A172 (cell line): ENCODE measurements at places on chromosomes 3 and 15. TPM values are rescaled to one million over a fixed set of nuclear protein-coding genes. Genes with fewer than 3 reads are reported as not detected.

PCLAF gene
- 173 and 180 TPM in 2 replicates for total RNA-seq

SMCO1 gene
- total RNA-seq = not detected in 2 replicates

CTXND1 gene
- not detected in 2 replicates for total RNA-seq

SERPINI2 gene
- not detected in 2 replicates for total RNA-seq

FNDC3B gene
- 67.2 and 74.4 TPM in 2 replicates for total RNA-seq

CKMT1A gene
- total RNA-seq = not detected in 2 replicates

KNL1 gene
- 33.6 and 40.1 TPM in 2 replicates for total RNA-seq

ZMYND10 gene
- total RNA-seq = 0.09 and 0.62 TPM in 2 replicates

POC1A gene
- total RNA-seq = 16.5 and 19.0 TPM in 2 replicates

DOCK3 gene
- 1.4 TPM in 2 replicates for total RNA-seq

GRCh38 chr15:34588046-34588674 lies 4.7 kb upstream of the GOLGA8B start:
- peak; percentile 92 for DNase-seq

DNA sequence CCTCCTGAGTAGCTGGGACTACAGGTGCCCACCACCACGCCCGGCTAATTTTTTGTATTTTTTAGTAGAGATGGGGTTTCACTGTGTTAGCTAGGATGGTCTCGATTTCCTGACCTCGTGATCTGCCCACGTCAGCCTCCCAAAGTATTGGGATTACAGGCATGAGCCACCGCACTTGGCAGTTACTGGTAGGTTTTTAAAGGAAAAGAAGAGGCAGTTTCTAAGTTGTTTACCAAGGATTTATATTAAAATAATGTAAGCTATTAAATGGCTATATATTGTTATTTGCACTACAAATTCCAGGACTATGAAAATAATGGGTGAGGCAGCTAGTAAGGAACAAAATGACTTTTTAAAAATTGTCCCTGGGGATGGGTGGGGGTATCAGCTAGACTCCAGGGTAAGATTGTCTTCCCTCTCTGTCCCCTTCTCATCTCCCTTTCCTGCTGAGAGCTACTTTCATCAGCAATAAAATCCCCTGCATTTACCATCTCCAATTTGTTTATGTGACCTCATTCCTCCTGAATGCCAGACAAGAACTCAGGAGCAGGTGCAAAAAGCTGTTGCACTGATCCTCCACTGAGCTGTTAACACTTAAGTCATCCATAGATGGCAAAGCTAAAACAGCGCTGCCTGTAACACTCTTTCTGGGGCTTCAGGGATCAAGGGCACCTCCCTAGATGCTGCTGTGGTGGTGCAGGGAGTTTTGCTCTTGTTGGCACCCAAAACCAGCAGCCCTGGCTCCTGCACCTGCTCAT lies 165.2 kb downstream of the ZPLD1 start:
- DNase-seq = no peak

DNA sequence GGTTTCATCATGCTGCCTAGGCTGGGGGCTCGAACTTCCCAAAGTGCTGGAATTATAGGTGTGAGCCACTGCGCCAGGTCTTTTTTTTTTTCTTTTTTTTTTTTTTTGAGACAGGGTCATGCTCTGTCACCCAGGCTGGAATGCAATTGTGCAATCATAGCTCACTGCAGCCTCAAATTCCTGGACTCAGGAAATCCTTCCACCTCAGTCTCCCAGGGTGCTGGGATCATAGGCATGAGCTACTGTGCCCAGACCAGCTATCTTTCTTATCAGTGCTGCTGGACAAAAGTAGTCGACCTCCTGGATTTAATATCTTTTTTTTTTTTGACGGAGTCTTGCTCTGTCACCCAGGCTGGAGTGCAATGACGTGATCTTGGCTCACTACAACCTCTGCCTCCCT lies 60.8 kb downstream of the TFDP2 start:
- DNase-seq = peak; percentile 64

DNA sequence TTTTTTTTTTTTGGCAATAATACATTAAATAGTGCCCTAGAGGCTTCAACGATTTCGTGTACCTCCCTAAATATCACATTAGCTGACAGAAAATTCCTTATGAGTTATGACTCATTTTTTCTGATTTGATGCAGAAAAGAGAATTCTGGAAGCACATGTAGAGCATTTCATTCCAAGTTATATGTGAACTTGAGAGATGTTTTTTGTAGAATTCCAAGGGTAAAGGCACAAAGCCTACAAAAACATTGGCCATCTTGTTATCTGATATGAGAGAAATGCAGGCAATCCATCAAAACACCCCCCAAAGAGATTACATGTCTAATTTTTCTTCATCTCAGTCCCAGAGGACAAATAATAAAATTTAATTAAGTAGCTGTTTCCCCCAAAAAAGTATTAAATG lies 6.7 kb upstream of the PFN2 start:
- DNase-seq = no peak

GRCh38 chr3:195010551-195011100 lies 260.3 kb downstream of the XXYLT1 start:
- no peak for DNase-seq

DNA sequence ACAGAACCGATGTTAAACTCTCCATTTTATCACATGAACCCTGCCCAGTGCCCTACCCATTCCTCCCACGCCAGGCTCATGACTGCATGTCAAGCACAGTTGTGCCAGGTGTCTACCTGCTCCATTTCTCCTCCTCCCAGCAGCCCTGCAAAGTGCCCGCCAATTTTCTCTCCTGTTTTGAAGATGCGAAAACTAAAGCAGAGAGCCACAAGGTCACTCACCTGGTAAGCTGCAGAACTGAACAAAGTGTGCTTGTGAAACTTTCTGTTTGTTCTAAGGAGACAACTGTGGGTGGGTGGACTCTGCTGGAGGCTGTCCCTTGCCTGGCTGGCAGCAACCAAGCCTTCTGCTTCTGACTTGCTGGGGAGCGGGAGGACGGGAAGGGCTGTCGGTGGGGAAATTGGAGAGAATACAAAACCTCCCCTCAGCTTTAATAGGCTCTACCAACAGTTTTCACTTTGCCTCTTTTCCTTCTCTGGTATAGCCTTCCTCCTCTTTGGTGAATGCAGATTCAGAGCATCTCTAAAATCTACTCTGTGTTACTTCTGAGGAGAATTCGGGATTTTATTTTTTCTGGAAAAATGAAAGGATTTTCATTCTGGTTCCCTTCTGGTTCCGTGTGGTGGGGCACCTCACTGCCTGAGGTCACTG lies 23.0 kb downstream of the LIMD1 start:
- DNase-seq = no peak

DNA sequence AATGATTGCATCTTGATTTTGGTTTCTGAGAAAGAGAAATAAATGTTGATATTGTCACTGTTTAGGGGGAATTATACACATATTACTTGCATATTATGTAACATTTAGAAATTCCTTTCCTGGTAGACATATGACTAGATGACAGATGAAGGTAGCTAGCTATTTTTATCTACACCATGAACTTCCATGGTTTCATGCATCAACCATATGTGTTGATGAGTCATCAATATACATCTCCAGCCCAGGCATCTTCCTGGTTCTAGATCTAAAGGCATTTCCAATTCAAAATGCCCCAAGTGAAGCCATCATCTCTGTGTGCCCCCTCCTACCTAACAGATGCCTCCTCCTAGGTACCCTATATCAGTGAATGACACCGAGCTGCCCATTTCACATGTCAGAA lies 9.5 kb upstream of the ADAMTSL3 start:
- DNase-seq = no peak

DNA sequence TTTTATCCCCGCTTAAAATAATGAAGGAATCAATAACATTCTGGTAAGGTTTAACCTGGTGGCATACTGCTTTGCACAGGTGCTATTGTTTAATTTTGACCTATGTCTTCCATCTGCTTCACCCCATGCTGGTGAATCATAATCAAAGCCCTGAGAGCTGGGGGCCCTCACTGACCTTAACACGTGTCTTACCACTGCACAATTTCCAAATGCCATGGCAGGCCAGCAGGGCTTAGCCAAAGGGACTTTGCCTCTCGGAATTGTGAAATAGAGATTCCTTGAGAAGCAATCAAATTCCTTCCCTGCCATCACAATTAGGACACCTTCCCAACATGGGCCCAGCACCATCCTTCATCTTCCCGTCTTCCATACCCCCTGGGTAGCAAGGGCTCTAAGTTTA lies 242.6 kb upstream of the THBS1 start:
- no peak for DNase-seq

DNA sequence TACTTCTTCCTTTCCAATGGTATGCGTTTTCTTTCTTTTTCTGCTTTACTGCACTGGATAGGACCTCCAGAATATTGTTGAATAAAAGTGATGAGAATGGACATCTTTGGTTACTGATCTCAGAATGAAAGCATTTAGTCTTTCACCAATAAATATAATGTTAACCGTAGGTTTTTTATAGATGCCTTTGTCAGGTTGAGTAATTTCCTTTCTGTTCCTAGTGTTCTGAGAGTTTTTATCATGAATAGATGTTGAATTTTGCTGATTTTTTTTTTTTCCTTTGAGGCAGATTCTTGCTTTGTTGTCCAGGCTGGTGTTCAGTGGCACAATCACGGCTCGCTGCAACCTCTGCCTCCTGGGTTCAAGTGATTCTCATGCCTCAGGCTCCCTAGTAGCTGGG lies 158.4 kb downstream of the KLHL25 start:
- no peak for DNase-seq

DNA sequence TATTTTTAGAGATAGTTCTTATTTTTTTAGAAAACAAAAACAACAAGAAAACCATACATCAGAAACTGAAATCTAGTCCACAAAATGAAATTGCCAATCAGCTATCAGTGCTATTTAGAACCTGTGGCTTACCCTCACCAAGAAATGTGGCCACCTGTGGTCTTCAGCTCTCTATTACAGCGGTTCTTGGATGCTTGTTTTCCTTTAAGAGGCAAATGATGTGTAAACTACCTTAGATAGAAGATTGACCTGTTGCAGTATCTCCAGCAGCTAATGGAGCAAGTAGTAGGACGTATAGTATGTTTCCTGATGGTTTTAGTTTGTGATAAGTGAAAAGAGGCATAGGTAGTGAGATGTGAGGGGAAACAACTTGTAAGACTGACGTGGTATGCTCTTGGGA lies 21.2 kb downstream of the TFG start:
- no peak for DNase-seq

GRCh38 chr3:13517253-13517977 lies 31.5 kb upstream of the FBLN2 start:
- no peak for DNase-seq

- DNase-seq = peak; percentile 57
Observed at GRCh38 chr15:55552926-55553325, 35.2 kb downstream of the PYGO1 start.

GRCh38 chr3:8632402-8633237 lies 12.0 kb downstream of the SSUH2 start:
- no peak for DNase-seq

- no peak for DNase-seq
Observed at GRCh38 chr3:18512007-18512406, 86.9 kb upstream of the SATB1 start.

DNA sequence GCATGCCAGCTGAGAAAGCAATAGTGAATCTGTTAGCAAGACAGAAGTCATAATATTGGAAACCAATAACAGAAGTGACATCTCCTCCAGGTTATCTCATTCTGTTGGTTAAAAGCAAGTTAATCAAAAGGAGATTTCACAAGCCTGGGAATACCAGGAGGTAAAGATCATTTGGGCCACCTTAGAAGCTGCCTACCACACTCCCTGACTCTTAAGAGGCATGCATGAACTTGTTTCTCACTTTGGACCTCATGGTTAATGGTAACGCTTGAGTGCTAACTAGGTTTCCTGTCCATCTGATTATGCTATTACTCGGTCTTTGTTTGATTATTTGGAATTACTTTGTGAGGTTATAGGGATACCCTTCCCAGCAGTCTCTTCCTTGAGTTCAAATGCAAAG lies 650.8 kb upstream of the SGO1 start:
- no peak for DNase-seq

DNA sequence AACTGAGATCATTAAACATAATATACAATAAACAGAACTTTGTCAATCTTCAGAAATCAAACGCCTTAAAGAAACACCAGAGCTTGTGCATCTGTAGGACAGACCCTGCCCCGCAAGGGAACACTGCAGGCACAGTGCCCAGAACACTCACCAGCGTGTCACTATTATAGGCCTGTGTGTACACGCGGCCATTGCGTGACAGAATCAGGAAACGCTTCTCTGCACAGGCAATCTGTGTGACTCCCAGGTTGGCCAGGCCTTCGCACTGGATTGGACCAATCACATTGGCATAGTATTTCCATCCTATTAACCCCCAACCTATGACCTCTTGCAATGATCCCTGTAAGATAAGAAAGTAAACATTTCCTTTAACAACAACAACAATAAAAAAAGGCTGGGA lies 52.9 kb downstream of the HERC2 start:
- no peak for DNase-seq

DNA sequence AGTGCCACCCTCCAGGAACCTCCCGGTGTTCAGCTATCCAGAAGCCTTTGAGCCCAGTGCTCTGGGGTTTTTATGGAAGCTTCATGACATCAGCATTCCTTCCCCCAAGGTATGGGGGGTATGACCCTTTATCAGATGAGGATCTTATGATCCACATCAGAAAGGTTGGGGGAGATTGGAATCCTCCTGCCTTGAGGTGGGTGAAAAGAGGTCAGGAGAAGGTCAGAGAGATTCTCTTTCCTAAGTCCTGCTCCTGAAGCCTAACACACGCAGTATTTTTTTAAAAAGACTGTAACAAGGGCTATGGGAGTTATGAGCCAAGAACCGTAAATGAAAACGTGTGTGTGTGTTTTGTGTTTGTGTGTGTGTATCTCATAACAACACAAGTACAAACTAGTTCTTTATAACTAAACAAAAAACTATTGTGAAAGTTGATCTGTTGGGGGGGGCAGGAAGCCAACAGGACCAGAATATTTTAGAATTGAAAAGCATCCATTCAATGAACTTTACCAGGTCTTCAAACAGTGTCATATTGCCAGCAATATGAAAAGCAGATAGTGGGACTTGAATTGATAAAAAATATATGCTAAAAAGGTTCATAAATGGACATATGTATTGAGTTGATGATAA lies 13.2 kb downstream of the MKRN3 start:
- DNase-seq = no peak

- DNase-seq = no peak
Observed at GRCh38 chr15:39066677-39067076, 502.1 kb upstream of the RASGRP1 start.

DNA sequence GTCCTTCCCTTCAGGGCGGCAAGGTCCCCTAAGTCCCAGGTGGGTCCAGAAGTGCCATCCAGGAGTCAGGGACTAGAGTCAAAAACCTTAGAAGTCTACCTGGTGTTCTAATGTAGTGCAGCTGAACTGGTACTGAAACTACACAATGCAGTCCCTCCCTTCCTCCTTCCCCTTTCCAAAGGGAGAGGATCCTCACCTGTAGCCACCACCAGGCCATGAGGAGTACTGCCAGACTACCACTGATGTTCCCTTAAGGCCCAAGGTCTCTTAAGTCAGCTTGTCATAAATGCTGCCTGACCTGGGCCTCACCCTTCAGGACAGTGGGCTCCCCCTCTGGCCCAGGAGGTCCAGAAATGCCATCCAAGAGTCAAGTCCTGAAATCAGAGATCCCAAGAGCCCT lies 98.9 kb downstream of the ULK4 start:
- no peak for DNase-seq

- no peak for DNase-seq
Observed at GRCh38 chr3:74599564-74599963, 14.9 kb downstream of the CNTN3 start.
